ENCODE measurements at places on chromosomes 6 and 20.

DNA sequence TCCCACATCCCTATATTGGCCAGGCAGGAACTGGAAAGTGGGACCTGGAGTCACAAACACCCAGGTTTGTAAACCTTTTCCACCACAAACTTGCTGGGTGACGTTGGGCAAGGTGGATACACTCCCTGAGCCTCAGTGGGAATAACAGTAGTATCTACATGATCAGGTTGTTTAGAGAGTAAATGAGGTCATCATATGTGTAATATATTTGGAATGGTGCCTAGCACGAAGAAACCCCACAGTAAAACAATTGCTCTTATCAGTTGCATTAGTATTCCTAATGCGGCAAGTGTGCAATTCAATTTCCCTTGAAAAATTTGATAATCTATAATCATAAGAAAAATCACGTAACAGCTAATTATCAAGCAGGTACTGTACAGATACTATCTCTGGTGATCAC lies 51.9 kb downstream of the HIVEP2 start:
- no peak for DNase-seq

- no peak for DNase-seq
Measured at GRCh38 chr20:1335961-1336698, 7.2 kb upstream of the SDCBP2 start.

DNA sequence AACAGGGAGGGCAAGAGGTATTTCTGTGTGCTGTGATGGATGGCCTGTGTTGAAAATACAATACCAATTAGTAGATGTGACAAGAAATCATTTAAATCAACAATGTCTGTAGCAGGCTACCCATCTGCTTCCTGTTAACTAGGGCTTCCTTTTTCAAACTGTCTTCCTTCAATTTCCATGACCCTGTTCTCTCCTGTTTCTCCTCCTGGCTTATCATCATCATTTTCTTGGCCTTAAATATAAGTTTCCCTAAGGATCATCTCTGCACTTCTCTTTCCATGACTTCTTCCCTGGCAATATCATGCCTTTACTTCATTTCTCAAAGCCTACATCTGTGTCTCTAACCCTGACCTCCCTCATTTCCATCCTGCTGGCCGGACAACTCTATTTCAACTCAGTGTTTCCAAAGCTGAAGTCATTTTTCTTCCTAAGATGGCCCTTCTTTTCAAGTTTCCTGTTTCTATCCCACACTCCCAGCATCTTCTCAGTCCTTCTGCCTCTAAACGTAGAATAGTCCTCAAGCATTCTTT lies 18.2 kb downstream of the ZC2HC1B start:
- DNase-seq, result no peak

DNA sequence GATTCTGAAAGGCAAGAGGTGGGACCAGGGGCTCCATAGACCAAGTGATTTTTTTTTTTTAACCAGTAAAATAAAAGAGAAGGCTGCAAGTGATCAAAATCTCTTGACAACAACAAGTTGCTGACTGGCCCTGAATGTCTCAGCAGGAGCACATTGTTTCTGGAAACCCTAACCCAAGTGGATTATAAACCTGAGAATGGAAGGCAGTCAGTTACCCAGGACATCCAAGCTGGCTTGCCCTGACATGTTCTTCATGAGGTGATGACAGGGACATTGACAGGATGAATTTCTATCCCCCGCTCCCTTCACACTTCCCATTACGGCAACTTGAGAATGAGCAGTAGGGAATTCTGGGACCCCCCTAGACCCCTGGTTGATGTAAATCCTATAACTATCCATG lies 49.6 kb upstream of the RIPOR2 start:
- DNase-seq, result no peak

DNA sequence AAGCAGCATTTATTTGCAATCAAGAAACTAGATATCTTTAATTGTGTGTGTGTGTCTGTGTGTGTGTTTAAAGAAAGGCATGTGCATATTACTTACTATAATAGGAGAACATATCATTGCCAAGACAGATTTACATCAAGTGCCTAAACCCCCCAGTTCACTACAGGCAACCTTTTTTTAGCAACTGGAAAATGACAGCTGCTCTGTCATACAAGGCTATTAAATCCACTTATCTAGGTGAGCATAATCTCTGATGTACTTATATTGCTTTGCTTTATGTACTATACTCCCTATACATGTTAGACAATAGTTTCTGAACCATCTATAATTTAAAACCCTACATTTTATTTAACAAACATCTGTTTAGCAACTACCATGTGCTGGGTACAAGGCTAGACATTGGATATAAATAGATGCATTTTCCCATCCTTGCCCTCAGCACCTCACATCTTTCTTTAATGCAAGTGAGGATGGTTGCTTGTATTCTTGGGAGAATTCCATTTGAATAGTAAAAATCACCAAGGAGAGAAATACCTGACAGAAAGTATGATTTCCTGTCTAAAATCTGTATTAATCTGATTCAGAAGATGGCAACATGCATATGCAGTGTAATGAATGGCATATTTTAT lies 398.3 kb downstream of the LAMA2 start:
- no peak for DNase-seq

DNA sequence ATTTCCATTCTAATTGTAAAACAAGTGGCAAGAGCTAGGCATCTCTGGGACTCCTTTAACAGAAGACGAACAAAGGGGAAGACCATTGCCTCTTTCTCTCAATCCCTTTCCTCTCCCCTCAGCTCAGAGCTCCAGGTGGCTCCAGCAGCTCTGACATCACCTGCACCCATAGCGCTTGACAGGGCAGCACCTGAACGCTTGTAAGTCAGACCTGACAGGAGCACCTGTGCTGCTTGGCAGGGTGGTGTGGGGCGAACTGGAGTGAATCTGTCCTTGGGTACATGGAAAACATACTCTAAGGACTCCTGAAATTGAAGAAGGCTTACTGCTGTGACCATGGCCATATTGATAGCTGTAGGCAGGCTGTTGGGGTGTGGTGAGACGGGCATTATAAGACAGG lies 409.5 kb upstream of the AGPAT4 start:
- DNase-seq, result no peak

GRCh38 chr6:44297063-44298038 lies 15.8 kb downstream of the AARS2 start:
- no peak for DNase-seq

GRCh38 chr6:48928937-48929336 lies 534.1 kb downstream of the MMUT start:
- no peak for DNase-seq

DNA sequence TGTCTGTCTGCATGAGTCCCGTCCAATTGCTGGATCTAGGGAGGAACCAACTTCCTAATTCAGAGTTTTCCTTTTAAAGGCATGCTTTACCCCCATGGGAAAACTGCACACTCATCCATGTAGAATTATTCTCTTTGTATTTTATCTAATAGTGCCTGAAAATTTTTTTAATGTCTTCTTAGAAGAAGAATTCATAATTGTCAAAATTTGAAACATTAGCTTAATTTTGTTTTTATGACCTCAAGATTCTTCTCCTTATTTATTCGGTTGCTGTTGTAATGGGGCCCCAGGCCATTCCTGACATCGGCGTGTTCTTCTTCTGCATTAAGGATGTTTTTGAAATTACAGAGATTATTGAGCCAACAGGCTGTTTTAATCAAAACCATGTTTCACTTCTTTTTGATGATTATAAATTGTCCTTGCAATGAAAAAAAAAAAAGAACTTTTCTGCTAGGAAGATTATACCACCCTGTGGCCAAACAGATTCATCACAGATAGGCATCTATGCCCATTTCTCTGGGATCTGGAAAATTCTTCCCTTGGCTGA lies 100.3 kb downstream of the ZNF217 start:
- DNase-seq, result no peak

- no peak for DNase-seq
Measured at GRCh38 chr6:33118525-33119123, 42.8 kb downstream of the HLA-DPB1 start.

DNA sequence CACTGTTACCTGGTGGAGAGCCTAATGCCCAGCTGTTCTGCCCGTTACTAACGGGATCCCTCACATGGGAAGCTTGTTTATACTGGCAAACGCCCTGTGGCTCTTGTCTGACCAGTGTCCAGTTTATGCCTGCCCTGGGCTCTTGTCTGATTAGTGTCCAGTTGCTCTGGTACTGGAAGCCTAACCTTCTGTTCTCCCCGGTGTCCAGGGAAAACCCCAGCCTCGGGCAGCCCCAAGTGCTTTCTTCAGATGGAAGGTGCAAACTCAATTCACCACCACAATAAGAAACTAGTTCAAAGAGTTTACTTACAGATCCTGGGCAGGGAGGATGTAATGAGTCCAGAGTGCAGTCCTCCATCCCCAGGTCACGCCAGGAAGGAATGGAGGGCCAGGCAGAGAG lies 148.4 kb downstream of the TBXT start:
- DNase-seq, result no peak

DNA sequence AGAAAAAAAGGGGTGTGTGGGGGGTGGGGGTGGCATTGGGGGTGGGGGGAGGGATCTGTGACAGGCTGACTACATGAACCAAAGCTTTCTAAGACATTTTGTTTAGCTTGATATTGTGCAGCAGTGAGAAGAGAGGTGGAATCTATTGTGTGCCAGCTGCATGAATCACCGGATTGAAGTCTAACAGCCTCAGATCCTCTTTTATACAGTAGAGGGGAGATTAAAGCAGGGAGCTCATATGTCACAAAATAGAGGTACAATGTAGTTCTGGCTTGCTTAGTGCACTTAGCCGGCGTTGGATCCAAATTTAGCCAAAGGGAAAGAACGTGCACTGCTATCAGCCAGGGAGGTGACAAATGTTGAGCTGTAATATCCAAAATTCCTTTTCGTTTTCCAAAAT lies 404.2 kb upstream of the CITED2 start:
- DNase-seq, result no peak
